ENCODE measurements at places on chromosomes 2 and 18.

DNA sequence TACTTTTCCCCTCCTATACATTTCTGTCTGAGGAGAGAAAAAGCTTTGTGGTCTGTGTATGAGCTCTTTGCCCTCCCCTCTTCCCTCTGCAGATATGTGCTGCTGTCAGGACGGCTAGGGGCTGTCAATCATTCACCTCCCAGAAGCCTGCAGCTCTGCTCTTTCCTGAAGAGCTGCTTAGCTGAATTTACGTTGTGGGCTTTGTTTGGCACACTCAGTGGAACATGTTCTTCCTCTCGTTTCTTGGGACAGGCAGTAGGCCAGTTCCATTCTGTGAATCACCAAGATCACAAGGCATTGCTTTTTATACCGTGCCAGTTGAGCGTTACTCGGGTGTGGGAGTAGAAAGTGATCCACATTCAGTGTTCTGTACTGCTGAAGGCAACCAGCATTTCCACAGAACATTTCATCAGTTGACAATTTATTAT lies 136.7 kb downstream of the LAMA3 start:
- no peak for DNase-seq

- DNase-seq: no peak
Observed at GRCh38 chr2:200713704-200714064, 98.0 kb upstream of the BZW1 start.

DNA sequence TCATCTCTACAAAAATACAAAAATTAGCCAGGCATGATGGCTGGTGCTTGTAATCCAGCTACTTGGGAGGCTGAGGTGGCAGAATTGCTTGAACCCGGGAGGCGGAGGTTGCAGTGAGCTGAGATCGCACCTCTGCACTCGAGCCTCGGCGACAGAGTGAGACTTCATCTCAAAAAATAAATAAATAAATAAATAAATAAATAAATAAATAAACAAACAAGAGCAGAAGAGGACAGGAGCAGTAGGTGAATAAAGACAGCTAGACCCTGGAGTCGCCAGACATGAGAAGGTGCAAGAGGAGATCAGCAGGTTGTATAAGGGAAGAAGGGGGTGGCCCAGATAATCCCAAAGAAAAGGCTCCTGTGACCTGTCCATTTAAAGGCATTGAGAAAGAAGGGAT lies 12.3 kb downstream of the LAMA1 start:
- no peak for DNase-seq

DNA sequence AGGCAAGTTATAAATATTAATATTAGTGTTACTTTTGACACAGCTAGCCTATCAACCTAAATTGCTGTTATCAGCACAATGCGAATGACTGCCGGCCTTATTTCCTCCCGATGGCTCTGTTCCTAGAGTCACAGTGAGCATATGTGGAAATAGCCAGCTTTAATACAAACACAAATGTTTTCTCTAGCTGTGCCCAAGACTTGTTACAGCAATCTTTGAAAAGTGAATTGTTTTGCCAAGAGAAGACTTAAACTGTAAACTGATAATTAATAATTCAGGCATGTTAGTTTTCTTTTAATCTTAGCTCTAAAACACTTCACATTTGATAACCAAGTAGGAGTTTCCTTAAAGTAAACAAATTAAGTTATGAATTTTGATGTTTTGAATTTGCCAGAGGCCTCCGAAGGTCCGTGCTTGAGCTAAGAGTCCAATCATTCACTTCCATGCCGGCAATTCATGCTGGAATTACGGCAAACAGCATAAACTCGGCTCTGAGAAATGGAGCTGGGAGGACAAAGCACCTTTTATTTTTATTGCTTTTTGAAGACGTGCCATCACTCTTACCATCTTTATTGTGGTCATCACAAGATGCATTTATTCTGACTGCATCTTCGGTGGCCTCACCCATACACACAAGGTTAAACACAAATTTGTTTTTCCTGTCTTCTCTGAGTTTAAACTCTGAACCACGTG lies 184.5 kb upstream of the CWC22 start:
- DNase-seq: no peak

DNA sequence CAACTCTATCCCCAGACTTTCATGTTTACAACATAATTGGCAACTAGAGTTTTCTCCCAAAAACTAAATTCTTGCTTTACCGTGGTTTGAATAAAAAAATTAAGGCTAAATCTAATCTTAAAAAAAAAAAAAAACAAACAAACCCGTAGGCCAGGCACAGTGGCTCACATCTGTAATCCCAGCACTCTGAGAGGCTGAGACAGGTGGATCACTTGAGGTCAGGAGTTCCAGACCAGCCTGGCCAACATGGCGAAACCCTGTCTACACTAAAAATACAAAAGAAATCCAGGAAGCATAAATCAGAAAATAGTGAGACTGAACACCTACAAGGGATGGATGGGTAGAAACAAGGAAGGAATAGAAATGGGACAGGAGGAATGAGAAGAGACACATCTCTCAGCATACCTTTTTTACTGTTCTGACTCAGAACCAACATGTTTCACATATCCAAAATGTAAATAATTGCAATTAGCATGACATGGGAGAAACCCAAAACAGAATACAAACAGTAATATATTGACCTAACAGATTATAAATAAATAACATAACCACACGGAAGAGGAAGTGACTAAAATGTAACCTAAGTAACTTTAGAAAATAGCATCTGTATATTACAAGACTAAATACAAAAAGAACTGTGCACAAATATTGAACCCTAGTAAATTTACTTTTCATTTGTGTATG lies 17.5 kb downstream of the MGAT4A start:
- no peak for DNase-seq

DNA sequence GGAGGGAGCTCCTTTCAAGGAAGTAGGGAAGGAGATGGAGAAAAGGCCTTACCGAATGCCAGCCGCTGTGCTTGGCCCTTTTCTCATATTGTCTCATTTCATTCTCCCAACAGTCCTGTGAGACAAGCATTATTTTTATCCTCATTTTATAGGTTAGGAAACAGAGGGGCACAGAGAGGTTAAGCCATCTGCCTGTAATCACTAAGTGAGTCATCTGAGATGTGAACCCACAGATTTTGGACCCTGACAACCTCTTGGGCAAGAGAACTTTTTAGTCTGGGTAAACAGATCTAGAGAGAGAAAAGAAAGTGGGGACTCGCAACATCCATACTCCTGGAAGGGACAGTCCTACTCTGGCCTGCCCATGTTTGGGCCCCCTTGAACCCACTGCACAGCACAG lies 91.7 kb upstream of the LCLAT1 start:
- no peak for DNase-seq

- no peak for DNase-seq
Observed at GRCh38 chr2:24313744-24314632, 46.3 kb downstream of the ITSN2 start.

GRCh38 chr2:142306131-142306530 lies 175.3 kb upstream of the LRP1B start:
- no peak for DNase-seq

GRCh38 chr18:35692866-35693265 lies 111.3 kb downstream of the GALNT1 start:
- no peak for DNase-seq

- no peak for DNase-seq
Observed at GRCh38 chr18:55790296-55790695, 202.3 kb upstream of the TCF4 start.

GRCh38 chr18:77262643-77263465 lies 13.2 kb downstream of the GALR1 start:
- DNase-seq: no peak

DNA sequence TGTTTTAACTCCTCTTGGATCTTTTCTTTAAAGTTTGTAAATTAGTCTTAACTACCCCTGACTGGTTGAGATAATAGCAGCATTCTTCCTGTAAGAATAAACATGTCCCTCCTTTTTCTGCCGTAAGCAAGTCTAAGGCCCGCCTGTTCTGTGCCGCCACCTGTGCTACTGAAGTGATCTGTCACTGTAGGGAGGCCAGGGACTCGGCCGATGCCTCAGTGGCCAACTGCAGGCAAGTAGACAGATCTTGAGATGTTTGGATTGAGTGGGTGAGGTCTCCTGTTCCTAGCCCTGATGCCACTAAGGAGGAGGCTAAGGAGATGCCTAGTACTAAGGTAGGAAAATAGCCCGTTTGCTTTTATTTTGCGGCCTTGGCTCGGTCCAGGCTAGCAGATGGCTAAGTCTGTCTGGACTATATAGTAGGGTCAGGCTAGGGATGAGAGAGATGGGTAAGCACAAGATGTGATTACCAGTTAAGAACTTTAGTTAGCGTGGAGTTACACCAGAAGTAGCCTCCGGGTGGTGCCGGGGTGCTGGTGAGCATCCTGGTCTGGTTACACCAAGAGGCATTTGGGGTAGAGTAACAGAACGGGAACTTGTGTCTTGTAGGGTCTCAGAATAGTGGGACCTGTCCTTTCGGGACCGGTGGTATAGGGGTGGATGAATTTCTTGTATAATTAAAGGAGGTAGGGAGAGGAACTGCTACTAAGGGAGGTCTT lies 584.2 kb downstream of the SUCLG1 start:
- DNase-seq: no peak

DNA sequence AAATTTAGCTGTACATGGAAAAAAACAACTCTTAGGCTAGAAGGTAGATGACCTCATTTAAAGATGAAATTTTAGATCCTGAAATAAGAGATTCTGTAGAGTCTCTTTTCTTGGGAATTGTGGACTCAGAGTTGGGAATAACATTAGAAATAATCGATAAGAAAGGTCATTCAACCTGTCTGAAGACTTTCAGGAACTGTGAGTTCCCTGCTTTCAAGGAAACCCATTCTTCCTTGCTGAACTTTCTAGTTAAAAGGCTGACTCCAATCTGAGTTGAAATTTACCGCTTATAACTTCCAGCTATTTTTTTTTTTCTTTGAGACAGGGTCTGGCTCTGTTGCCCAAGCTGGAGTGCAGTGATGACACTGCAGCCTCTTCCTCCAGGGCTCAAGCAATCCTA lies 16.8 kb upstream of the SMAD7 start:
- no peak for DNase-seq

- peak; percentile 64 for DNase-seq
Observed at GRCh38 chr2:151637271-151637781, 97.0 kb downstream of the NEB start.

- DNase-seq: no peak
Observed at GRCh38 chr2:176461098-176461808, 192.0 kb downstream of the MTX2 start.

DNA sequence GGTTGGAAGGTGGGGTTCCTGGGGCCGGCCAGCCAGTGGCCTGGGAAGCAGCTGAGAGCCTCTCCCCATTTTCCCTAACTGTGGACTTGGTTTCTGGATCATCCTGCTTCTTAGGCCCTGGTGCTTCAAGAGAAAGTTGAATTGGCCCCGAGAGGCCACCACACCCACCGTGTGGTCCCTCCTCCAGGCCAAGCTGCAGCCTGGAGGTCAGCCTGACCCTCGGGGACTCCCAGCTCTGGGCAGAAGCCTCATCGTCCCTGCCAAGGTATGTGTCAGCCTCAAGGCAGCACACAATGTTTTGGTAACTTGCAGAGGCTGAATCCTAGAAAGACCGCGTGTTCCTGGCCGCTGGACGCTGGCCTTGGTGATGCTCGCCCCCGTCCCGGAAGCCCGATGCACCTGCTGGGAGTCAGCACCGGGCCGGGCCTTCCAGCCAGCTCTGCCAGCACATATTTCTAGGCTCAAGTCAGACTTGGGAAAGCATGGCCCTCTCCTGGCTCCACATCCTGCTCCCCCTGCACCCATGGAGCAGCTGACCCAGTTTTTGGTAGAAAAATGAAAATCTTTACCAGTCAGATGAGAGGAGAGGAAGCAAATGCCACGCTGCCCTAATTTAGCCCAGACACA lies 72.6 kb downstream of the ACTR2 start:
- no peak for DNase-seq

- no peak for DNase-seq
Observed at GRCh38 chr2:111905990-111906735, 7.8 kb downstream of the MERTK start.

DNA sequence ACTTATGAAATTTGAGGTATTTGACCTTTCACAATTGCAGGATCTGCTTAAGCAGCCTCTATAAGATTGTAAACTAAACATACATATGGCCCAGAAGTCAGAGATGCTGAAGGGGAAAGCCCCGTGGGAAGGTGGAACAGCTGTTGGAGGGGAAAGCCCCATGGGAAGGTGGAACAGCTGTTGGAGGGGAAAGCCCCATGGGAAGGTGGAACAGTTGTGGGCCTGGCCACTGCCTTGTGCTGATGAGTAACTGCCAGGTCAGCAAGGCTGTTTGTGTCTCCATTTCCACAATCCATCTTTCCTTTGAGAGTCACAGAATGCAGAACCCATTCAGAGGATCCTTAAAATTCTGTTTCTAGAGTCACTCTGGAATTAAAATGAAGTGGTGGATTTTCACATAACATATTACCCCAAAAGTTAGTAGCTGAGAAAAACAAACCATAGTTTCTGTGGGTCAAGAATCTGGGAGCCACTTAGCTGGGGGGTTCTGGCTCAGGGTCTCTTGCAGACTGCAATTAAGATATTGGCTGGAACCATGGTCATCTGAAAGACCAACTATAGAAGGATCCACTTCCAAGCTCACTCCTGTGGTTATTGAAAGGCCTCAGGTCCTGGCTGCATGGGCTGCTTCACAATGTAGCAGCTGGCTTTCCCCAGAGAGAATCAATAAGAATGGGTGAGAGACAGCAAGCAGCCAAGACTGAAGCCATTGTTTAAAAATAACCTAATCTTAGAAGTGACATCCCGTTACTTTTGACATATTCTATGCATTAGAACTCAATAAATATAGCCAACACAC lies 86.6 kb upstream of the CAVIN2 start:
- DNase-seq: no peak

DNA sequence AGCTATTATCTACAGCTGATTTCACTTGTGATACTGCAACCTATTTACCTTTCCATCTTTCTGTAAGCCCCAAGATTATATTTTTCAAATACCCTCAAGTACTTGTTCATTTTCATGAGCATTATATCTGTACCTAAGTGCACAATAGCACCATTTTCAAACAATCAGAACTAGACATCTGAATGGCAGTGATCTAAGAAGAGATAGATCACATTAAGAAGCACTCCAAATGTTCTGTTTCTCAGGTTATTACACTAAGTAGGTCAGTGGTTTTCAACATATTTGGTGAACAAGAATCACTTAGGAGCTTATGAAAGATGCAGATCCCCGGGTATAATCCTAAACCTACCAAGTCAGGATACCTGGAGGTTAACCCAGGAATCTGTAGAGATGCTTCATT lies 872.7 kb downstream of the DCDC2C start:
- no peak for DNase-seq

GRCh38 chr2:44741507-44741906 lies 200.0 kb upstream of the SIX3 start:
- no peak for DNase-seq

DNA sequence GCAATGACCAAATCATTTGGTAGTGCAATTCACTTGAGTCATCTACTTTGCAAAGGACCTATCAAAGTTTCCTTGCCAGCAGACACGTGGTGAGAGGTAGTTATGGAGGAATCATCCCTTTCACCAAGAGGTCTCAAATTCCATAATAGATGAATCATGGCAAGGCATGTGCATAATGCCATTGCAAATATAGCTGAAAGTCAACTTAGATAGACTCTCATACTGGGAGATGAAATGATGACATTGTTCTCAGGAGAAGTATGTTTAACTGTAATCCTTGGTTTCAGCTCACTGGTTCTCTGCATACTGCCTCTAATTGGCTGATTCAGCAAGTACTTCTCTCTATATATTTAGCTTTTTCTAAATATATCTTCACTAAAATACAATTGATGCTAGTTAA lies 57.2 kb downstream of the CALCRL start:
- DNase-seq: no peak

- peak; percentile 69 for DNase-seq
Observed at GRCh38 chr2:69306822-69307578, 80.0 kb downstream of the GFPT1 start.

GRCh38 chr2:149001496-149001895 lies 37.0 kb upstream of the LYPD6B start:
- DNase-seq: no peak

GRCh38 chr2:134463699-134464022 lies 209.8 kb downstream of the MGAT5 start:
- DNase-seq: no peak

All from CD4-positive, alpha-beta T cell treated with Interleukin-15 for 1 hour (primary cell).